ENCODE measurements at places on chromosomes 11 and 22. TPM values are rescaled to one million over a fixed set of nuclear protein-coding genes. Genes with fewer than 3 reads are reported as not detected.

The CDON gene
- total RNA-seq, result 28.7 TPM

The CHEK1 gene
- 2.4 TPM for total RNA-seq

The EFCAB6 gene
- 10.7 TPM for total RNA-seq

The OR8G5 gene
- total RNA-seq, result not detected

DNA sequence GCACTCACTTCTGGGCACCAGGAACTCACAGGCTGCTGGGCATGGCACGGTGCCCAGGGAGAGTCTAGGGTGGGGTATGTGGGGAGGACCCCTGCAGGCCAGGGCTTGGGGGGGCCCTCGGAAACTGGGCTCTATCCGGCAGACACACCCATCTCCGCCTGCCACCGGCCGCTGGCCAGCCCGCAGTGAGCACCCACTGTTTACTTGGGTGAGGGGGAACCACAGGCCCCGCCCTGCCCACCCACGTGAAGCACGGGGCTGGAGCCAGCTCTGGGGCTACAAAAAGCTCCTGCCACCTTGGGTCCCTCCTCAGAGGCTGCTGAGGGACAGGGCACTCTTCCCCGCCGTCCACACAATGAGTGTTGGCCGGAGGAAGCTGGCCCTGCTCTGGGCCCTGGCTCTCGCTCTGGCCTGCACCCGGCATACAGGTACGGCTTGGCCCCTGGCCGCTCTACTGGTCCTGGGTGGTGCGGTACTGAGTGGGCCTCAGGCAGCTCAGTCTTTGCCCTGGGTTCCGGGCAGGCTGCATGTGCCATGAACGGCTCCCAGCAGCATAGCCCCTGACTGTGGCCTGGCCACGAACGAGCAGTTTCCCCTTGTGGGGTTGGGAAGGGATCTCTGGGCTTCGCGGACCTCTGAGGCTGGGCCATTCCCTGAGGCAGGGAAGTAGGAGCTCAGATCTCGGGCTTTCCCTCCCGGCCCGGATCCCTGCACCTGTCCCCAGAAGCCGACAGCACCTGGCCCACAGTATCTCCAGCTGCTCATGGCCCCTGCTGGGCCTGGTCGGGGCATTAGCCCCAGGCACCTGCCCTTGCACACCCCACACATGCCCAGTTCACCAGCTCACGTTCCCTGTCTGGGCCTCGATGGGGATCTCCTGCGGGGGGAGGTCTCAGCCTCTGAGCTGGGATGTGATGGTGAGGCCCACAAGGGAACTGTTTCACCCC lies at the start of gene MUC5AC:
MUC5AC (plus strand) TSS at position 309 of the 947 bp plus-strand sequence; CDS start at position 356, 47 bp downstream.
- DNase-seq, result peak; percentile 38

DNA sequence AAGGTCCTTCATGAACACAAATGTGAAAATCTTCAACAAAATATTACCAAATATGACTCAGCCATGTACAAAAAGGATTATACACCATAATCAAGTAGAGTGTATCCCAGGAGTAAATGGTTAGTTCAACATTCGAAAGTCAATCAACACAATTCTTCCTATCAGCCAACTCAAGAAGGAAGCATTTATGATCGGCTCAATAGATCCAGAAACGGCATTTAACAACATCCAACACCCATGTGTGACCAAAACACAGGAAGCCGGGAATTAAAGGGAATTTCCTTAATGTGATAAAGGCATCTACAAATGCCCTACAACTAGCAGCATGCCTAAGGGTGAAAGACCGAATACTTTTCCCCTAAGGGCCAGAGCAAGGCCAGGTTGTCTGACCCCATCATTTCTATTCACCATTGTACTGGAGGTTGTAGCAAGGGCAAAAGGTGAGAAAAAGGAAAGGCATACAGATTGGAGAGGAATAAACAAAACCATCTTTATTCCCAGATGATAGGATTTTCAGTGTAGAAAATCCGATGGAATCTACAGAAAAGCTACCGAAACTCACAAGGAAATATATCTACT lies 69.9 kb upstream of the CLDN5 start:
- no peak for DNase-seq

DNA sequence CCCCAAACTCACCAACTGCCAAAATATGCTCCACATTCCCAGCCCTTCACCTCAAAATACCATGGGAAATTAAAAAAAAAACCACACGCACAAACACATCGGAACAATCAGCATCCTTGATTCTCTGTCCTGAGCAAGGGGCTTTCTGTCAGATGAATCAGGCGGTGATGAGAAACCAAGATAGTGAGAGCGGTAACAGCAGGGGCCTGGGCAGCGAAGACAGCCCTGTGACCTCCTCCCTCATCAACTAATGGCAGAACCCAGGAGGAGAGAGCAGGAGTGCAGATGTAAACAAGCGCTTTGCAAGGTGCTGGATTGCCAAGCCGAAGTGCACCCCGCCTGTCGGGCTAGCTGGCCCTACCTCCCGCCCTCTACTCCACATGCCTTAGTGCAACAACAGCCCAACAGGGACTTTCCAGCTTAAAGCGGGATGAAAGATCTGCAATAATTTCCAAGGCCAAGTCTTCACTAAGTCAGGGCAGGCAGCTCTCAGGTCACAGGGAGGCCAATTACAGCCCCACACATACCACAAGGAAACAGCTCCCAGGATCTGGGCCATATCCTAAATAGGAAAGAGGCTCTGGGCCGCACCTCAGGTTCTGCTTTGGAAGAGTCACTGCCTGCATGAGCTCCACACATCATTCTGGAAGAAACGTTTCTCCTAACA lies 72.2 kb upstream of the BID start:
- DNase-seq, result no peak

All from dorsolateral prefrontal cortex (tissue), 122 donors.